ENCODE measurements at places on chromosomes 2 and 18.

GRCh38 chr18:23861805-23862470 is 152.6 kb upstream of the TTC39C start:
- DNase-seq: no peak

- no peak for DNase-seq
Observed at GRCh38 chr2:12036640-12036983, 290.2 kb downstream of the LPIN1 start.

DNA sequence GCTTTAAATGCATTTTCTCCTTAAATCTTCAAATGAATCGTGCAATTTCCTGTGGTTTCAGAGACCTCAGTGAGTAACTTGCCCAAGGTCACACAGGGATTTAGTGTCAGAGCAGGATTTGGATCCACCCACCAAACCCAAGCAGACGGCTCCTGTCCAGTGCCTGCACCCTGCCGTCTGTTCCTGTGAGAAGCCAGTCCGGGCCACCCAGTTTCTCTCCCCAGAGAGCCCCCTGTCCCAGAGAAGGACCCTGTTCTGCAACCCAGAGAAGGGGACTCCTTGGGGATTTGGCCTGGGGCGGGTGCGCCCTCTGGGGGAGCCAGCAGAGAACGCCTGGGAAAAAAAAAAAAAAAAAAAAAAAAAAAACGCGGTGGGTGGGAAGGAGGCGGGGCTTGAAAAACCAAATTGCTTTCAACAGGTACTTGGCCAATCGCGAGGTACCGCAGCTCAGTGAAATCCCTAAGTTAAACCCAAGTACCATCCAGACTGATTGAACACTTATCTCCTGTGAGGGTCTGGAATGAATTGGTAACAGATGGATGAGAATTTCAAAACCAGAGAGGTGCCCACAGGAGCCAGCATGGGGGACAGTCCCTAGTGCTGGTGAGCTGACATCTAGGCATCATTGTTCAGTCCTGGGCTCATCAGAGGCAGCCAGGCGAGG is 30.9 kb upstream of the REEP1 start:
- DNase-seq: no peak

- DNase-seq: no peak
Observed at GRCh38 chr2:150008901-150009300, 421.3 kb upstream of the MMADHC start.

- no peak for DNase-seq
Observed at GRCh38 chr2:8310557-8311455, 371.1 kb upstream of the ID2 start.

GRCh38 chr2:49585921-49586320 is 431.6 kb upstream of the FSHR start:
- DNase-seq: no peak

- no peak for DNase-seq
Observed at GRCh38 chr2:180202467-180202951, 195.4 kb upstream of the CWC22 start.

DNA sequence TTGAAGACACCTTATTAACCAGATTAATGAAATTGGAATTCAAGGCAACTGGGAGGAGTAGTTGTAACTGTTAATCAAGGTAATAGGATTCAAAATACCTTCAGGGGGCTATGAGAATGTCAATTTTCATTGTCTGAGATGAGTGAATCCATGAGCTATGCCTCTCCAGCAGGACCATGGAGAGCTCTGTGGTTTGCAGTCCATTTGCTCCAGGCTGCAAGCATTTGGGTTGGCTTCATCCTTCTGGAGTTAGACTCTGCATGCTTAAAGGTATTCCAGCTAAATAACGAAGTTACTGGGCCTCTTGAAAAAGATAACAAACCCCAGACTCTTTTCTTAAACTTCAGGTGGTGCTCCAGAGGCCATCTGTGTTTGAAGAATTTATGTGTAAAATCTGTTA is 207.1 kb upstream of the SLC8A1 start:
- DNase-seq: no peak

- no peak for DNase-seq
Observed at GRCh38 chr2:84991404-84992160, 20.6 kb downstream of the KCMF1 start.

DNA sequence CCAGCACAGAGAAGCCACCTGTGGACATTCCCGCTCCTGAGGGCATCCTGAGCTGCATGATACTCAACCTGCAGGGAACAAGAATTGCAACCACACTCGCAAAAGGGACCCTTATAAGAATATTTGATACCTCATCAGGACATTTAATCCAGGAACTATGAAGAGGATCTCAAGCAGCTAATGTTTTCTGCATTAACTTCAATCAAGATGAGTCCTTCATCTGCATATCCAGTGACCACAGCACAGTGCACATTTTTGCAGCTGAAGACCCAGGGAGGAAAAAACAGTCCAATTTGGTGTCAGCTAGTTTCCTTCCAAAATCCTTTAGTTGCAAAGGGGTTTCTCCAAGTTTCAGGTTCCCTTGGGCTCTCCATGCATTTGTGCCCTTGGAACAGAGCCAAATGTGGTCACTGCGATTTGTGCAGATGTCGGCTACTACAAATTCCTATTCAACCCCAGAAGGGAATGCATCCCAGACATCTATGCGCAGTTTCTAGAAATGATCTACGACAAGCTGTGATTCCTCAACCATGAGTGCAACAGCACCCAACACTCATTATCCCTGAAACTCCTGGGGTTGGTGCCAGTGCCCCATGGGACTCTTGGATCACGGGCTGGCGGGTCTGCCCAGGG is 23.3 kb upstream of the FHOD3 start:
- no peak for DNase-seq

- no peak for DNase-seq
Observed at GRCh38 chr2:234497594-234498235, 834 bp upstream of the ARL4C start.

DNA sequence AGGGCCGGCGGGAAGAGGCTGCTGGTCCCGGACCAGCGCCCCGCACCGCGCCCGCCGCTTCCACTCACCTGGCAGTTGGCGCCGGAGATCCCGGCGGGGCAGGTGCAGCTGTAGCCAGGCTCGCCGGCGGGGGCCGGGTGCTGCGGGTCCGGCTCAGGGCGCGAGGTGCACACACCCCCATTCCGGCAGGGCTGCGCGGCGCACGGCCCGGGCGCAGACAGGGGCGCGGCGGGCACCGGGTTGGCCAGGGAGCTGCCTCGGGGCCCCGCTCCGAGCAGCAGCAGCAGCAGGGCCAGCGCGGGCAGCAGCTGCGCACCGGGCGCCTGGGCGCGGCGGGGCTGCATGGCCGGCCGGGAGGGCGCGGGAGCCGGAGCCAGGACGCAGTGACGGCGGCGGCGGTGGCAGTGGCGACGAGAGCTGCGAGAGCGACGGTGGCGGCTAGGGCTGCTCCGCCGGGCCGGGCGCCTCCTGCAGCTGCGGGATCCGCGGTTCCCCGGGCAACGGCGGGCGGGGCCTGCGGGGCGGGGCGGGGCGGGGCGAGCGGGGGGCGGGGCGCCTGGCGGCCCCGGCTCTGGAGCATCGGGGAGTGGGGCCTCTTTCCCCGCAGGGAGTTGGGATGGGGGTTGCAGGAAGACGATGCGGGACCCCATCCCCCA is at the start of gene DNER:
Gene DNER (minus strand): TSS at position 476 of the 656 bp plus-strand sequence. CDS start 132 bp downstream, at position 344.
- DNase-seq: peak; percentile 89

DNA sequence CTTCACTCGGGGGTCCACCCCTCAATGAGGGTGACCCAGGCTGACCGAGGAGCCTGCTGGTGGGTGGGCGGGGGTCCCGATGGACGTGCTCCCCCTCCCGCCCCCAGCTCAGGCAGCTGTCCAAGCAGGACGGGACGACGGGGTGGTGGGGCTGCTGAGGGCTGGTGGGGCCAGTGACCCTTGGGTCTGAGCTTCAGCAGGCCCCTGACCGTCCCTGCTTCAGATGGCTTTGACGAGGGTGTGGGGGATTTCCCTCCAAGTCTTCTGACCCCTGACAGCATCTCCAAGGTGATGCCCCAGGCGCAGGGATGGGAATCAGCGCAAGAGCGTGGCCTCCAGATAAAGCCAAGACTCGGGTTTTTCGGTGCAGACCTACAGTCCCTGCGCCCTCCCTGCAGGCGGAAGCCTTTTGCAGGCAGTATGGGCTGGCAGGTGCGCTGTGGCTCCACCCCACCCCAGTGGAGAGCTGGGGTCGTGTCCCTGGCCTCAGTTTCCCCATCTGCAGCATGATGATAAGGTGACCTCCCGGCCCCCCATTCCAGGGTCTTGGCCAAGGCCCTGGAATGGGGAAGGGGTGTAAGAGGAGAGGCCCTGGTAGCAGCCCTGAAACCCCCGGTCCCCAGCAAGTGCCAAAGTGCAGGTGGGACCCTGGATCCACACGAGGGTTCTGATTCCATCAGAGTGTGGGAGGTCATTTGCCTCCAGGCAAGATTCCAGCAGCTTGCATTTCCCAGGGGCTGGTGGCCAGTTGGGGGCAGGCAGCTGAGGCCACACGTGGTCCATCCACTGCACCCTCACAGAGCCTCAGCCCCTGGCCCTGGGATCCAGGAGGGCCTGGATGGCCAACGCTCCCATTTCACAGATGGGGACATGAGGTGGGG is 8.7 kb downstream of the CROCC2 start:
- no peak for DNase-seq

Data from dorsolateral prefrontal cortex (tissue), 122 donors.